ENCODE measurements at places on chromosomes 11 and 22.

DNA sequence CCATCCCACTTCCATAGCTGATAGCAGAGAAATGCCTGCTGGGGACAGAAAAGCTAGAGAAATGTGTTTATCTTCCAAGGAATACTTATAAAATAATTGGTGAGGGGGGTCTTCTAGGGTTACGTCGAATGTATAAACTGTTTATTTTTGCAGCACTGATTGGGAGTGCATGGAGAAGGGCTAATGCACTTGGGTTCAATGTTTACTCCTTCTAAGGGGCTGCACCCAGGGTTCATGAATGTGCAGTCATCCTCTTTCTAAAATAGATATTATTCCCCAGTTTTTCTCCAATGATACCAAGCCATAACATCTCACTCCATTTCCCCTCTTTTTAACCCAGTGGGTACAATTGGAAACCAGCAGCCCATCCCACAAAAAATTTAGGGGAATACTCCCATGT lies 336.9 kb downstream of the ETS1 start:
- no peak for DNase-seq

DNA sequence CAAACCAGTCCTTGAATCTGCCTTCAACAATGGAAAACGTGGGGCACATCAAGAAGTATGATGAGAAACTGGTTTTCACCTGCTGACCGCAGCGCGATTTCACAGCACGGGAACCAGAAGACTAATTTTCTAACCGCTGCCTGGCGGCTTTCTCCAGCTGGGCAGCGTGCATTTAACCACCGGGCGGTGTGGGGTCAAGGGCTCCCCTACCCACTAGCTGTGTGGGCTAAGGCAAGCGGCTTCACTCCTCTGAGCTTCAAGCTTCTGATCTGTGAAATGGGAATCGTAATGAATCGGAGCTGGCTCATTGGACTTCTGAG lies 4.2 kb downstream of the SHANK2 start:
- no peak for DNase-seq

DNA sequence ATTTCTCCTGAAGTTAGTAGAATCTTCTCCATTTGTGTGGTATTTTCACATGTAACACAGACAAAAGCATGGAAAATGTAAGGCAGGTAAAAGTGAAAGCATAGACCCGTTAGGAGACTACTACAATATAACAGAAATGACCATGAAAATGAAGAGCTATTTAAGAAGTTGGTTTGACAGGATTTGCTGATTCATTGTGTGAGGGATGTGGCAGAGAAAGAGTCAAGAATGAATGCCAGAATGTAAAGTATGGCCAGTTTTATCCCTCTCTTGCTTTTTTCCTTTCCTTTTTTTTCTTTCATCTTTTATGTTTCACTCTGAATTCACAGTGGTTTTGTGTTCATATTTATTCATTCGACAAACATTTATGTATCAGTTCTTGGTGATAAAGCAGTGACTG lies 115.9 kb downstream of the ARFGAP2 start:
- no peak for DNase-seq

GRCh38 chr22:32058656-32059260 lies 15.7 kb downstream of the SLC5A1 start:
- DNase-seq, result no peak

DNA sequence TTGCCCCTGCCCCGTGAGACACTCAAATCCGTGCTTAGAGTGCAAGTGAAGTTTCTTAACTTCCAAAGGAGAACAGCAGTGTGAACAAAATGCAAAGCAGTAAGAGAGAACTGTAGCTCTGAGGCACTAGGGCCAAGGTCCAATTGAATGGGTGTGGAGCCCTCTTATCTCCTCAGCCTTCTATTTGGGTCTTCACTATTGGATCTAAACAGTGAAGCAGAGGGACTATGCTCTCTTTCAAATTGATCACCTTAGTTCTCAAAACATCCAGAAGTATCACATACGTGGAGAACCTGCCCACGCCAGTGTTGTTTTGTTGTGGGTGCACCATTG lies 49.6 kb downstream of the C22orf31 start:
- DNase-seq, result no peak

GRCh38 chr11:108873310-108873709 lies 208.4 kb downstream of the DDX10 start:
- no peak for DNase-seq
